GF-D8 (cell line): ENCODE measurements at places on chromosomes 6 and 20.
A peak's percentile ranks its signal among the peaks of the same experiment; 100 is the strongest.

DNA sequence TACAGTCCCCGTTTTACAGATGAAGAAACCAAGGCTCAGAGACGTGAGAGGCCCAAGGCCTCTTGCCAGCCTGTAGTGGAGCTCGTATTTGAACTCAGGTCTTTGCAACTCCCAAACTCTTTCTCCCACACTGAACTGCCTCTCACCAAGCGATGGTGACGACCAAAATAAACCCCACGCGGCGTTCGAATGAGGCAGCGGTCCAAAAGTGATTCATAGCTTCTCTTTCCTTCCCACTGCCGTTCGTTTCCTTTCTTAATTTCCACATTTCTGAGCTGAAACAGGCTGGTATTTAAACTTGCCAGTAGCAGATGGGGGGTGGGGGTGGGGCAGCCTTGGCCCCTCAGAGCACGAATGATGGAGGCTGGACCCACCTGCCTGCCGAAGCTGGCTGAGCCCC lies 252.9 kb upstream of the KCNG1 start:
- DNase-seq, result no peak

DNA sequence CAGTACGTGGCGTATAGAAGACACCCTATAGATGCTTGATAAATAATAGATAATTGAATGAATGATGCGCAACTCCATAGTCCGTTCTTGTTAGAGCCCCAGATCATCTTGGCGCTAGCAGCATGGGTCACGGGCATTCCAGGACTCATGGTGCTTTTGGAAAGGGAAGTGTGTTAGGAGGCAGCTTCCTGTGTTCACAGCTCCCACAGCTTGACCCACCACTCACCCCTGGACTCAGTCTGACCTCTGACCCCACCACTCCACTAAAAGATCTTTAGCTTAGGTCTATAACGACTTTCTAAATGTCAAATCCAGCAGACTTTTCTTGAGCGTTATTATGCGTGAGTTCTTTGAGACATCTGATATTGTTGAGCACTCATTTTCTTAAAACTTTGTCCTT lies 35.8 kb upstream of the KIF16B start:
- DNase-seq, result no peak

- no peak for DNase-seq
Measured at GRCh38 chr6:159493898-159494585, 199.0 kb downstream of the SOD2 start.

DNA sequence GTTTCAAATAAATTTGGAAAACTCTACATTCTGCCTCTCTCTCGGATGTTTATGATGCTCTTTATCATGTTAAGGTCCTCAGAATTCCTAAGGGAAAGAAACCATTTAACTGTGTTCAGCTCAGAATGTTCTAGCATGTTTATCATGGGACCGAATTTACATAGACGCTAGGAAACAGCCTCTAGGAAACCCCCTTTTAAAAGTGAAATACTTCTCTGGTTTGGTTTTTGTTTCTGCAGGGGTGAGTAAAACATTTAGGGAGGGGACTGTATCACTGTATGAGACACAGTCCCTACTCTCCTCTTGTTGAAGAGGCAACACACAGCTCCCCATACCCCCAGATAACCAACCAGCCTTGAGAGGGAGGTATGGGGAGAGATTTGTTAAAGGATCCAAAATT lies 267.6 kb upstream of the SUPT3H start:
- DNase-seq, result no peak

DNA sequence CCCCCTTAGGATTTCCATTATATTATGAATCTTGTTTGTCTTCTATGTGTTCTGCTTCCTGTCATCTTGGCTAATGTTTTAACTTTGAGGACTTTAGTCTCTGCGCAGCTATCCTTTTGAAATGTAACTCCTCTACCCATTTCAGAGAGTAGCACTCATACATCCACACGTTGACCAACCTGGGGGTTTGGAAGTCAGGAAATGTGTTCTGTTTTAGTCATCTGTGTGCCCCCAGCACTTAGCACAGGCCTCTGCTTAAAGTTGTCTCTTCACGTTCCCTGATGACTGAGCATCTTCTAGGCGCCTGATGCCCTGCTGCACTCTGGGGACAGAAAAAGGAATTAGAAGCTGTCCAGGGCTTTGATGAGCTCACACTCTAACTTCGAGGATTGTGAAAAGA lies 47.9 kb downstream of the HMGN3 start:
- DNase-seq, result no peak

DNA sequence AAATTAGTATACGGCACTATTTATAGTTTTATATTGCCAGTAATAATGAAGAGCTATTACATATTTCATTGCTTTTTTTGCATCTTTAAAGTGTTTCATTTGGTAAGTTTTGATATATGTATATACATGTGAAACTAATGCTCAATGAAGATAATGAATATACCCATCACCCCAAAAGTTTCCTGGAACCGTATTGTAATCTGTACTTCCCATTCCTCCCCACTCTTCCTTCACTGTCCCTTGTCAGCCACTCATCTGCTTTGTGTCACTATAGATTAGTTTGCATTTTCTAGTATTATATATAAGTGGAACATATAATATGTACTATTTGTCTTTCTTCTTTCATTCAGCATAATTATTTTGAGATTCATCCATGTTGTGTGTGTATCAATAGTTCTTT lies 10.3 kb upstream of the TBC1D32 start:
- no peak for DNase-seq

DNA sequence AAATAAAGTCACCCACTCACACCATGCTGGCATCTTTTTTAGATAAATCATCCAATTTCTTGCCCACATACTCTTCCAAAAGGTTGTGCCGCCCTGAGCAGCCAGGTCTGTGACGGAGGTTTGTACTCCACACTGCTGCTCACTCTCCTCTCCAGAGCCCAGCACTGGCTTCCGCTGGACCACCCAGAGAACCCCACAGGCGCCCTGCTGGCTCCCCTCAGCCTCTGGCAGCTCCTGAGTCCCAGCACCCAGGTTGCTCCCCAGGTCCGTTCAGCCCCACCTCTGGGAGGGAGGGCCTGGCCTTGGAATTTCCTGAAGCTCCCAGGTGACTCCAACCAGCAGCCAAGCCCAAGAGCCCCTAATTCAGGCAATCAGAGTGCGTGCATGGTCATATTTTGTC lies 131.7 kb upstream of the CST7 start:
- no peak for DNase-seq

DNA sequence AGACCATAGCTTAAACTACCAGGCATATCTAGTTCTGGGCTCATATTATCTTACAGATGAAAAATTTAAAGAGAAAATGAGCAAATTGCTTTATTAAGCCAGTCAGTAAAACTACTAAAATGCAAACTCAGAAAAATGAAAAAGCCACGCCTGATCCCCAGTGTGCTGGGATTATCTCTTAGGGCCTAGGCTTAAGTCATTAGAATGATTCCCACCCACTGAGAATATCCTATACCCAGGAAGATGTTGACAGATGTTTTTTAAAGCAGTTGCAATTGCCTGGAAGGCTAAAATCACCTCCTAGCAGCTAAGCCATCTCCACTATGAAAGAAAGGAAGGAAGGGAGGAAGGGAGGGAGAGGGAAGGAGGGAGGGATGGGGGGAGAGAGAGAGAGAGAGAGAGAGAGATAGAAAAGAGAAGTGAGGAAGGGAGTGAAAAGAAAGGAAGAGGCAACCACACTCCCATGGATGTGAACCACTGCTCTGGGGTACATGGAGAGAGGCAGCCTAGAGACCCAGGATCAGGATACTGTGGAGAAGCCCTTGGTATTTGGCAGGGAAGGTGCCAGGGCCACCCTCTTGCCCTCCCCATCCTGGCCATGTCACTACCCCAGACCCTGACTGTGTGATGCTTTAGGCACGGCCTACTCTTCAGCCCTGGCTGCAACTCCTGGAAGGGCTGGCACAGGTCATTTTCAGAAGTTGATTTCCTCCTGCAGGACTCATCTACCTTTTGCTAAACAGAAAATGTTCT lies 21.9 kb downstream of the NEDD9 start:
- DNase-seq, result no peak

DNA sequence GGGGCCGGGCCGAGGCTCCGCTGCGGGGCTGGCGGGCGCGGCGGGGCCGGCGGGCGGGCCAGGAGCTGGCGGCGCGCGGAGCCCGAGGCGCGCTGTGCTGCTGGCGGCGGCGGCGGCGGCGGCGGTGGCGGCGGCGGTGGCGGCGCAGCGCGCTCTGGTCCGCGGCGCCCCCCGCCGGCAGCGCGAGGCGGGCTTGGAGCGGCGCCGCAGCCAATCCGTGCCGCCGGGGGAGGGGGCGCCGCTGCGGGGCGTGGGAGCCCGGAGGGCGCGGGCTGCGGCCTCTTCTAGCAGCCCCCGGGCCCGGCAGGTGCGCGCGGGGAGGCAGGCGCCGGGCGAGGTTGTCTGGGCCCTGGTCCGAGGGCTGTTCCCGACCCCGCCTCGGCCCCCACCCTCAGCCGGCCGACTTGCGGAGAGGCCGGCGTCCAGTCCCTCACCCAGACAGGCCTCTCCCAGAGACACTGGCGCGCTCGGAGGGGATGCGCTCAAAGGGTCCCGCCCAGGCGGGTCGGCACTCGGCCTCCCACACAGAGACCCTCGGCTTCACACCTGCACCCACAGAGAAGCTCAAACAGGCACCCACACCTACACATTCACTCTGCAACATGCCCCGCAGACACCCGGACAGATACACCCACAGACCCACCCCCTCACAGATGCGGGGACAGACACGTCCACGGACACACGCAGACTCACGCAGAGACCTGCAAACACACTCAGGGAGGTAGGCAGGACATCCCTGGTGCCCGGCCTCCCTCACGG lies at the start of gene RIMS4:
Gene RIMS4 (minus strand): TSS at position 156 of the 759 bp plus-strand sequence. CDS start 275 bp downstream, outside the sequence.
- DNase-seq, result no peak

DNA sequence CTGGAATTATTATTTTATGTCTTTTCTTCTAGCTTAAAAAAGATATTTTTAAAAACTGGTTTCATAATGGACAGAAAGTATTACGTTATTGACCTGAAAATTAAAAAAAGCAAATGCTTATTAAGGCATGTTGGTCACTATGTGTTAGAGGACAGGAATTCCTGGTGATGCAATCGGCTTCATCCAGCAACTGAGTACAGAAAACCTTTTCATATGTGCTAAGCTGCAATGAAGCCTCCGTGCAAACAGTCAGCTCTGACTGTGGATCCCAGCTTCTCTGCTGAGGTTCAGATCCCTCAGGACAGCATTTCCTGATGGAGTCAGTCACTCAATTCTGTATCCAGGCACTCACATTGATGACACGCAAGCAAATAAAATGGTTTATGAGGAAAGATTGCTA lies 22.7 kb upstream of the BMP2 start:
- no peak for DNase-seq

DNA sequence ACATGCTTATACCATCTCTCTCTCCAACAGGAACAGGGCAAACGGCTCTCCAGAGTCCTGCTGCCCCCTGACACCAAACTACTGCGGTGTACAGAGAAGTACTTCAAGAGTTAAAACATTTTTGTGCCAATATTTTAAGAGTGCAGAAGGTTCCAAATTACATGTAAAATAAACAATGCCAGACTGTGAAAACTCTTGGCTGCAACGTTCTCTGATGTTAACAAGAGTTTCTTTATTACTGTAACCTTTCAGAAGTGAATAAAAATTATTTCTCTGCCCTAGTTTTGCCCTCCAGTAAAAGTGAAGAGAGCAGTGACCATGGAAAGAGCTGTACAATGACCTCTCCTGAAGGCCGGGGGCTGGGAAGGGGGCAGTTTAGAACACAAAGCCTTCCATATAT lies 41.4 kb upstream of the FAM83C start:
- no peak for DNase-seq

GRCh38 chr20:43514648-43514999 lies 7.1 kb downstream of the L3MBTL1 start:
- no peak for DNase-seq

GRCh38 chr20:4633379-4633778 lies 88.3 kb upstream of the PRND start:
- no peak for DNase-seq

GRCh38 chr6:83065511-83066192 lies at the start of gene UBE3D:
Gene UBE3D (minus strand): TSS chr6:83065841. CDS start chr6:83065718, 123 bp downstream.
- DNase-seq, result peak; percentile 42

DNA sequence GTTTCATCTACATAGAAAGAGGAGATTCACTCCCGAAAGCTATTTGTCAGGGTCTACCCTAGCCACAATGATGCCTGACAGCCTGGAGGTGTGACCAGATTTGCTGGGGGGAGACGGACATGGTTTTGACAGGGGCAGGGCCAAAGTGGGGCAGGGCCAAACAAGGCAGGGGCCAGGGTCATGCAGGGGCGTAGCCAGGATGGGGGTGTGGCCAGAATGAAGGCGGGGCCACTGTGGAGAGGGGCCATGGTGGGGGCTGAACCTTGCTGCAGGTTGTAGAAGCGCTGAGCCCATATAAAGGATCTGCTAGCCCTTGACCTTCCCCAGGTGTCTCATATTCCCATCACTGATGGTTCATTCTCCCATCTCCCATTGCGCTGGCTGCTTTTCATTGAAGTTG lies 184.1 kb upstream of the SULF2 start:
- DNase-seq, result no peak

DNA sequence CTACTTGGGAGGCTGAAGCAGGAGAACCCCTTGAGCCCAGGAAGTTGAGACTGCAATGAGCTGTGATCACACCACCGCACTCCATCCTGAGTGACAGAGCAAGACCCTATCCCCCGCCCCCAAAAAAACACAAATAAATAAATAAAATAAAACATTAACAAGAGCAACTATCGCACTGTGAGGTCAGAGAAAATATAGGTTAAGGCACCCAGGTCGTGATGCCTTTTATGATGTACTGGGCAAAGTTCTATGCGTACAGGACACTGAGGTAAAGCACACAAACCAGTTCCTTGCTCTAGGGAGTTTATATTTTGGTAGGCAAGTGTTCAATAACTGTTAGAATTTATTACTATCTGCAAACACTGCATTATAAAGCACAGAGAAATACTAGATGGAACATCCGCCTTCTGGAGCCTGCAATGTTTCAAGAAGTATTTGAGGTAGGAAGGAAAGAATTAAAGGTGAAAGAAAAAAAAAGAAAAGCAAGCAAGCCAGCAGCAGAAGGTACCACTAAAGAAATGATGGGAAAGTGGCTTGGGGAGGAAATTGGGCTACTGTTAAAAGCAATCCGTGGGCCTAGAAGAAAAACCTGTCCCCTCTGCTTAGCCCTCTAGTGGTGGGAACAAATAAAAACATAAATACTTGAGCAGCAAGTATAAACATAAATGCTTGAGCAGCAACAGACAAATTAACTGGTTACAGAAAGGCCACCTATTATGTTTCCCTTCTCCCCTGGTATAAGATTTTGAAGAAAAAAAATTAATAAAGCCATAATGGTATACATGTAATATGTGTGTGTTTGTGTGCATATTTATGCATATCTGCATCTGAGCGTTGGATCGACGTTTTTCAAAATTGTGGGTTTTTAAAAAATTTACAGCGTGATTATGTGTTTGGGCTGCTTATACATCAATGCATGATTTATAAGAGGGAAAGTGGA lies 128.0 kb downstream of the PHACTR1 start:
- no peak for DNase-seq

- DNase-seq, result peak; percentile 11
Measured at GRCh38 chr6:14113976-14114375, 3.6 kb upstream of the CD83 start.

- no peak for DNase-seq
Measured at GRCh38 chr6:12608016-12608860, 108.3 kb upstream of the PHACTR1 start.

GRCh38 chr6:158868890-158869825 lies 50.0 kb upstream of the EZR start:
- no peak for DNase-seq

- peak; percentile 20 for DNase-seq
Measured at GRCh38 chr20:24994470-24995368, 2.2 kb upstream of the APMAP start.

GRCh38 chr6:158519761-158520160 lies 40.1 kb upstream of the TMEM181 start:
- DNase-seq, result no peak
